Right ventricle myocardium inferior (tissue), 1 donor: ENCODE measurements at places on chromosomes 7 and 10. TPM values are rescaled to one million over a fixed set of nuclear protein-coding genes. Genes with fewer than 3 reads are reported as not detected.

DNA sequence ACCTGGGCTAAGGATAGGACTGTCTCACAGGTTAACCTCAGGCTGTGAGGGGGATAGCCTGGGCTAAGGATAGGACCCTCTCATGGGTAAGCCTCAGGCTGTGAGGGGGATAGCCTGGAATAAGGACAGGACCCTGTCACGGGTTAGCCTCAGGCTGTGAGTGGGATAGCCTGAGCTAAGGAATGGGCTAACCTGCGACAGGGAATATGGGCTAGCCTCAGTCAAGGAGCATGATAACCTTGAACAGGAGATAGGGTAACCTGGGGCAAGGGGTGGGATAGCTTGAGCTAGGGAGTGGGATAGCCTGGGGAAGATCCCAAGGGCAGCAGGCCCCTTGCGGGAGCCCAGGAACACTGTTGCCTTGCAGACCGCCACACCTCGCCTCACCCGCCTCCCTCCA is 42.7 kb downstream of the GRID2IP start:
- DNase-seq = no peak

- DNase-seq = no peak
Measured at GRCh38 chr10:10642189-10642588, 375.5 kb upstream of the CELF2 start.

DNA sequence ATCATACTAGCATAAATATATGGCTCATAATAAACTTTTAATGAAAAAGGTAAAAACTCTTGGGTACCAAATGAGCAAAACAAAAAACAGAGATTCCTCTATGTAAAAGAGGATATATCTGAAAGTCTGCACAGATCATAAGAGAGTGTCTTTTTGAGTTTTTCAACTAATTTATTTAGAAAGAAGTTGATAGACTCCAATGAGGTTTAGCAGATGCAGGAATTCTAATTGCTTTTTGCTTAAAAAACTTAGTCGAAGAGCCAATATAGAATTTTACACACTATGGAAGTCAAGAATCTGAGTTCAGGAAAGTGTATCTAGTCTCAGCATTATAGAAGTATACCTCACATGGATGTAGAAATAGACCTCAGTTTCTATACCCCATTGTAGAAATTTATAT is 3.4 kb upstream of the MLLT10 start:
- DNase-seq = no peak

DNA sequence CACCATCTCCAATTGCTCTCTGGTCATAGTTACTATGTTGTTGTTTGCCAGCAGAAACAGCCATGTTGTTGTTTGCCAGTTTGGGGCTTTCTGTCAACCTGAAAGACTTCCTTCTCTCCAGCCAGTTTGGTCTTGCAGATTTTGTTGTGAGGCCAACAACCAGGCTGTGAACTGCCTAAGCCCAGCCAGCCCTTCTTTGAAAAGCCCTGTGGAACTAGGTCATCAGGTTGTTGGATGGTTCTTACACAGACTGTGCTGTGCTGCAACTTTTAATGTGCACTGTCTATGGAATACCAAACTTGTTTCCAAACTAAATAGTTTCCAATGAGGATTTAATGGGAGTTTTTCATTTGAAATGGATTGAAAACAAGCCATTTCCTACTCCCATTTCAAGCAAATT is 592.7 kb upstream of the GALNT17 start:
- no peak for DNase-seq

DNA sequence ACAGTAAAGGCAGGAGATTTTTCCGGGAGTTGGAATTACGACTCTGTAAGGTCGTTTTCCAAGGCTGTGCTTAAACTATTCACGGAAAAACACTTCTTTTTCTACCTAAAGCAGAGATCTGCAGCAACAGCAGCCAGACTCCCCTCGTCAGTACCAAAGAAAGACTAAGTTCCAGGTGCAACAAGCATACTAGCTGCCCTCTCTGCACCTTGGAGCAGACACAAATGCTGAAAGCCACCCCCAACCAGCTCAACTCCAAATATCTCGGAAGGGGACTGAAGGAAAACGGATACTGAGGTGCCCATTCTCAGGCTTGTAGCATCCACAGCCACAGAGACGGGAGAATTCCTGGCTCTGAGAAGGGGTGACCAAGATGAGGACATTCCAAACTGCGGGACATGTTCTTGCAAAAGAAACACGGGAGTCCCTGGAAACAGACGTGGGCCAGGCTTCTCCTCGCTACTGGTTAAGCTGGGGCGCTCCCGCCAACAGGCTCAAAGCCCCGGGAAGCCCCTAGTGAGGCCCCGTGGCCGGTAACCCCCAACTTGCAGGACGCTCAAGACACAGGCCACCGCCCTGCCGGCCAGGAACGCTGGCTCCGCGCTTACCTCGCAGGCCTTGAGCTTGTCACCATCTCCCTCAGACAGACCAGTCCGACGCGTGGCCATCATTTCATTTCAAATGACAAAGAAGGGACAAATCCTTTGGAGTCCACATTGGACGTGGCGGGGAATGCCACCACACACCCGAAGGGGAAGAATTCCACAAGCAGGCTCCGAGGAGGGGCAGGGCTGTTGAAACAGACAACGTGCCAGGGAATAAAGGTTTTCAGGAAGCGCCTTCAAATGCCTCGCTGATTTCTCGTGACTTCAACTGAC is 2.2 kb downstream of the ARHGAP21 start:
- DNase-seq = peak; percentile 72

Gene SP8
- not detected for total RNA-seq

Gene NPC1L1
- 0.05 TPM for total RNA-seq
